ENCODE measurements at places on chromosomes 16 and 17. TPM values are rescaled to one million over a fixed set of nuclear protein-coding genes. Genes with fewer than 3 reads are reported as not detected.

The ACTG1 gene
- total RNA-seq, result 1,934 TPM

The KCNJ12 gene
- 14.6 TPM for total RNA-seq

The CBX2 gene
- total RNA-seq, result 1.3 TPM

The MMP25 gene
- total RNA-seq, result 0.05 TPM

The EFNB3 gene
- total RNA-seq, result 1.5 TPM

The TMEM100 gene
- 3.0 TPM for total RNA-seq

The SPATA22 gene
- not detected for total RNA-seq

The OR1F1 gene
- not detected for total RNA-seq

The CLEC16A gene
- 23.8 TPM for total RNA-seq

The CASKIN2 gene
- total RNA-seq, result 16.9 TPM

The VASN gene
- 7.5 TPM for total RNA-seq

The WSCD1 gene
- total RNA-seq, result 19.8 TPM

The EVI2A gene
- 48.6 TPM for total RNA-seq

The CA7 gene
- total RNA-seq, result 3.4 TPM

The ZNF23 gene
- 8.9 TPM for total RNA-seq

The CHP2 gene
- total RNA-seq, result not detected

The OR1A1 gene
- not detected for total RNA-seq

- peak; percentile 65 for DNase-seq
Observed at GRCh38 chr17:45722161-45722560, 62.0 kb upstream of the CRHR1 start.

GRCh38 chr17:78692460-78693010 is 89.5 kb downstream of the CYTH1 start:
- no peak for DNase-seq

- no peak for DNase-seq
Observed at GRCh38 chr17:36935671-36936454, 1.4 kb upstream of the LHX1 start.

GRCh38 chr16:57781741-57782606 is 20.3 kb downstream of the KIFC3 start:
- peak; percentile 89 for DNase-seq

GRCh38 chr16:817001-817906 is 16.7 kb upstream of the GNG13 start:
- no peak for DNase-seq

DNA sequence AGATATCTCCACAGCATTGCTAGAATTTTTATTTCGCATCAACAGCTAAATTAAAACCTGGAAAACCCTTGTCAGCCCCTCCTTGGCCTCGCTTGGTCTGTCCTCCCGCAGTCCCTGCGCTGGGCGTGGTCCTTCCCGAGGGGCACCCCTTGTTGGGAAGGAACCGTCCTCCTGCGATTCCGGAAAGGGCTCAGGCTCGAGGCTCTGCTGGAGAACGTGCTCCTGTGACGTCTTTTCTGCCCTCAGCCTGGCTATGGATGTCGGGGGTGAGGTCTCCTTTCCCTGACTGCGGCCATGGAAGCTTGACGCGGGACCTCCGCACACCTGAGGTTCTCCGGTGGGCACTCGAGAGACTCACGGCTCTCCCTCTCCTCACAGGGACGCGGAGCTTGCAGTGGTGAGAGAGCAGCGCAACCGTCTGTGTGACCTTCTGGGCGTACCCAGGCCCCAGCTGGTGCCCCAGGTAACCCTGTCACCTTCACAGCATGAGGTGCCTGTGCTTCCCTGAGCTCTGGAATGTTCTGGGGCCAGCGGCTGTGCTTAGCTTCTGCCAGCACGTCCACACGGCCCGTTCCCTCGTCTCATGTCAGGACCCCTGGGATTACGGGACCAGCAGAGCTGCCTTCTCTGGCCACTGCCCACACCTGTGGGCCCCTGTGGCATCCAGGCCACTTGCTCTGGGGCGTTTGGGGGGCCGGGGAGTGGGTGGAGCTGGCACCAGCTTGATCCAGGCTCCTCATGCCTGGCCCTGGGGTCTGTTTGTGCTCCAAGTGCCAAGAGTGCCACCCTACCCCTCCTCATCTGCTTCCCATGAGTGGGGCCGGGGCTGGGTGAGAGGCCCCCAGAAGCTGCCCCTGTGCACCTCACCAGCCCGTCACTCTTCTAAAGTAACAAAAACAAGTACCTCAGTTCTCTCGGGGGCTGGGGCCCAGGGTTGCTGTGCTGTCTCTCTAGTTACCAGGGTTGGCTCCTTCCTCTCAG is 101.5 kb upstream of the ZNF750 start:
- no peak for DNase-seq

DNA sequence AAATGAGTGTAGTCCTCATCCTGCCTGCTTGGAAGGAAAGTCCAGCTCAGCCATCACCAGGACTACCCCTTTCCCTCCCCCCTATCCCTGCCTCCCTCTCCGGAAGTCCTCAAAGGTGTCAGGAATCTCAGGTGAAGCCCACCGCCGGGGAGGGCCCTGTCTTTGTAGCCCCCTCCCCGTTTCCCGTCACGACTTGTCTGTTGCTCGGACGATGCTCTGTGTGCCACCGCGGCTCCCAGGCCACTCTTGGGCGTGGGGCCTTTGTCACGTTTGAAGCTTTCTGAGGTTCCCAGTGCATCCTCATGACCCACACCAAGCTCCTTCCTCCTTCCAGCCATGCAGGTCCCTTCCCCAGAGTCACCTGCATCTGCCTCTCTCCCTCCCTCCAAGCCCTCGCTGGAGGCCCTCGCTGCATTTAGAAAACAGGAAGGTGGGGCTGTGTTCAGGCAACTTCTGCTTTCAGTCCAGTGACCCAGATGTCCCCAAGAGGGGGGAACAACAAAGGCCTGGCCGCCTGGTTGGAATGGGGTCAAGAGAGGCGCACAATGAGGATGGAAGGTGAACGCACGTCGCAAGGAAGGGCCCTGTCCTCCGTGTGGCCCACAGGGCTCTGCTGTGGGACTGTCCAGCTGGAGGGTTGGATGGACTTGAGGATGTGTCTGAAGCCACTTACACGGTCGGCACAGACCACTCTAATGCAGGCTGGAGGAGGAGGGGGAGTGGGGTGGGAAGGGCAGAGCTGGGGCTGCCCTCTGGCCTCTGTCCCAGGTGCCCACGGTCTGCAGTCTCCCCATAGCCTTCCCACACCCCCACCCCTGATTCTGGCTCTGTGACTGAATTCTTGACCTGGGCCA is 59.9 kb downstream of the OR1D5 start:
- no peak for DNase-seq

- no peak for DNase-seq
Observed at GRCh38 chr16:67188798-67189197, 1.1 kb downstream of the EXOC3L1 start.

DNA sequence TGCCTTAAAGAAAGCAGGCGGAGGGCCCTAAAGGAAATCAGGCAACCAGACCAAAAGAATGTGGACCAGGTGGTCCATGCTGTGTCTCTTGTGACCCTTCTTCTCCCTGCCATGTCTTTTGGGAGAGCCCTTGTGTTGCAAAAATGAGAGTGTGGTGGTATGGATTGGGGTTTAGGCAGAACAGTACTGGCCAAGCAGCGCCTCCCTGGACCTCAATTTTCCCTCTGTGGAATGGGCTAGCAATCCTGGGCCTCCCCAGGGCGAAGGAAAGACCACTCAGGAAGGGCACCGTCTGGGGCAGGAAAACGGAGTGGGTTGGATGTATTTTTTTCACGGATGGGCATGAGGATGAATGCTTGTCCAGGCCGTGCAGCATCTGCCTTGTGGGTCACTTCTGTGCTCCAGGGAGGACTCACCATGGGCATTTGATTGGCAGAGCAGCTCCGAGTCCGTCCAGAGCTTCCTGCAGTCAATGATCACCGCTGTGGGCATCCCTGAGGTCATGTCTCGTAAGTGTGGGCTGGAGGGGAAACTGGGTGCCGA is 7.6 kb upstream of the NLRC5 start:
- DNase-seq, result no peak

DNA sequence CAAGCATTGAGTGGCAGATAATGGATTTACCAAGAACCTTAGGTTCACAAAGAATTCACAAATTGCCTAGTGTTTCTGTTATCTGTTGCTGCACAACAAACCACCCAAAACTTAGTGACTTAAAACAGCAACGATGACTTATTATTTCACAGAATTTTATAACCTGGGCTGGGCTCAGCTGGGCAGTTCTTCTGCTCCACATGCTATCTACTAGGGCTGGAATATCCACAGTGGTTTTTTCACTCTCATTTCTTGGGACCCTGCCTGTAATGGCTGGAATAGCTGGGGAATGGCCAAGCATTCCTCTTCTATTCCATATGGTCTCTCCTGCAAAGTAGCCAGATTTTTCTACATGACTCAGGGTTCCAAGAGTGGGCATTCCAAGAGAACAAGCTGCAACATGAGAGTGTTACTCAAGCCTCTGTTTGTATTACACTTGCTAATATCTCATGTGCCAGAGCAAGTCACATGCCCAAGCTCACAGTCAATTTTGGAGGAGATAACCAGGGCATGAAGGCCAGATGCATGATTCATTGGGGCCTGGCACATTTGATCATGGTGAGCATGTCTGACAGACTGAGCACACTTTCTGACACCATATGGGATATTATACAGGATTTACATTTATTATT is 4.9 kb upstream of the PSMD7 start:
- no peak for DNase-seq

DNA sequence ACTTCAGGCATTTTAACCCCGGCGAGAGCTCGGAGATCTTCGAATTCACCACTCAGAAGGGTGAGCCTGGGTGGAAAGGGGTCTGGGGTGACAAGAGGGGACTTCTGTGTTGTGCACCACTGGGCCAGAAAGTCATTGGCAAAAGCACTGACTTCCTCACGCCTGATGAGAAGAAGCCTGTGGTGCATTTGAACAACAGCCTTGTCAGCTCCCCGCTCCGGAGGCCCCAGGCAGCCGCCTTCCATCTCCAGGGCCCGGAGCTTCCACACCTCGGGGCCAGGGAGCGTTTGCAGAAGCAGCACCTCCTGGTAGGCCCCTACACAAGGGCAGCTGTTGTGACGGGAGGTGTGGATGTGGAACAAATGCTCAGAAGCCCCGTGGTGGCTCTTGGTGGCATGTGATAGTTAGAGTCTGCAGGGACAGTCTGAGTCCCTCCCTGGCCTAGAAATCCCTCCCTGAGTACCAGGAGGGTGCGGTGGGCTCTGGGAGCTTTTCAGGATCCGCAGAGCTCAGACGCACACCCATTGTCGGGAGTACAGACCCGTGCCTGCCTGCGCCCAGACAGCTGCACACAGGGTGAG is 9.7 kb downstream of the CACNG1 start:
- peak; percentile 41 for DNase-seq

GRCh38 chr17:76004750-76005262 is 4.2 kb downstream of the CDK3 start:
- no peak for DNase-seq

DNA sequence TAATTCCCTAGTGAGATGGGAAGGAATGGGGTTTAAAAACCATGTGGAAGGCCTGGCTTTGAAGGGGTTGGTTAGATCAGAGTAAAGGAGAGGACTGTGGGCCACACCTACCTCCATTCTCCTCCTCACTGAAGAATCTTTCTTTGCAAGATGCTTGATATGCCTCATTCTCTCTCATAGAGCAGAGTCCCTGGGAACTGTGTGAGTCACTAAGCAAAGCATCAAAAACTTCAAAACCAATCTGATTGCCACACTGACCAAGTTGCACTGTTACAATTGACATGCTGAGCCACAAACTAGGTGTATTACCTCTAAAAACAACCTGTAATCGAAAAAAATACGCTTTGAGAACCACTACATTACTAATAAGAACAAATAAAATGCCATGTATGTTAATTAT is 2.0 kb downstream of the TUBD1 start:
- no peak for DNase-seq

GRCh38 chr16:9843424-9844018 is 338.7 kb downstream of the GRIN2A start:
- no peak for DNase-seq

DNA sequence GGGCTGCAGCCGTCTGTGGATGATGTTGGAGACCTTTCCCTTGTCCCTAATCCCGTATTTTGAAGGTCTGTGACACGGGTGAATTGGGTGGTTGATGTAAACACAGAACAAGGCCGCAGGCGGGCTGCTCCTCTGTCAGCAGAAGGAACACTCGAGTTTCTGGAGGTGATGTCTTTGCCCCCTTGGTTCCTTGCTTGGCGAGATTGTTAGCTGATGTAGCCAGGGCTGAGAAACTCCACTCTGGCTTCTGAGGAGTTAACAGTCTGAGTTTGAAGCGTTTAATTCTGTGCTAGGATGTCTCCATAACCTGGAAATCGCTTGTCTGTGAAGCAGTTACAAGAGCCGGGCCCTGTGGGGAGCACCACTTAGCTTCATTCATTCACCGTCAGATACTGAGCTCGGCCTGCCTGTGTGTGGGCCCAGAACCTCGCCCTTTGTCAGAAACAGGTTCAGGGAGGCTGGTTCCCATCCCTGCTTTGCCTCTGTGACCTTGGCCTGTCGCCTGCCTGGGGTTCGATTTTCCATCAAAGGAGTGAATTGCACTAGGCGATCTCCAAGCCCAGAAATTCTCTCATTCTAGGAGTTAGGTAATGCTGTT is 1.3 kb downstream of the MAPK8IP3 start:
- peak; percentile 44 for DNase-seq

GRCh38 chr17:27976331-27976730 is 66.1 kb upstream of the NLK start:
- DNase-seq, result peak; percentile 19

DNA sequence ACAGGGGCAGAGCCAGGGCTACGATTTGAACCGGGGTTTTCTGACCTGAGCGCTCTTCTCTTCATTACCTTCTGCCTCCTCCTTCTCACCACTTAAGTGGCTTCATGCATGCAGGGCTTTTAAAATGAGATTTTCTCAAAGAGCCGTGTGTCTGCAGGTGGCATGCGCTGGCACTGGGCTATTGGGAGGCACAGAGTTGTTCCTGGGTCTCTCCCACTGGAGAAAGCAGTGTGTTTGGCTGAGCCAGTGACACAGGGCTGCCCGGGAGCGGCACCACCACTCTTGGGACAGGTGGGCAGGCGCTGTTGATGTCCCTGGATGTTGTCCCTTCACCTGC is 218.8 kb upstream of the CHMP6 start:
- DNase-seq, result no peak

- no peak for DNase-seq
Observed at GRCh38 chr17:13735444-13735843, 133.7 kb upstream of the HS3ST3A1 start.

- no peak for DNase-seq
Observed at GRCh38 chr16:14438256-14438655, 191.8 kb downstream of the PARN start.

DNA sequence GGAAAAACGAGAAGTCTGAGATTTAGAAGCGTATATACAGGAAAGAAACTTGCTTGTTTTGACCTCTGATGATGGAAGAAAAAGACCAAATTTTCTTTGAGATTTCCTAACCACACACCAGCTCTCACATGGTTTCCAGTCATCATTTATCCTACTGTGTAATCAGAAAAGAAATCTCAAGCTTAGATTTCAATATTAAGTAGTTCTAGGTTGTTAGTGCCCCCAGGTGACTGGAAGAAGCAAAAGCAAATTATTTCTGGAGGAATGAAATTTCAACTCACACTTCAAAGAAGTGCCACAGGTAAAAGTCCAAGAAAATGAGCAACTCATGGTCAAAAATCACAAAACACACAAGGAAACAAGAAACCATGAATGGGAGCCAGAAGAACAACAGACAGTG is 51.8 kb upstream of the KDM6B start:
- peak; percentile 14 for DNase-seq
